ENCODE measurements at places on chromosomes 6 and 20. TPM values are rescaled to one million over a fixed set of nuclear protein-coding genes. Genes with fewer than 3 reads are reported as not detected.

The SLCO4A1 gene
- 0.72 TPM for total RNA-seq

The BFSP1 gene
- 3.5 TPM for total RNA-seq

The NUP153 gene
- total RNA-seq, result 47.5 TPM

The PLA2G7 gene
- not detected for total RNA-seq

The GPX5 gene
- total RNA-seq, result not detected

The IMPG1 gene
- not detected for total RNA-seq

The VSTM2L gene
- total RNA-seq, result 1.4 TPM

Data from fibroblast of the aortic adventitia (primary cell).